ENCODE measurements at places on chromosomes 1 and 21.

DNA sequence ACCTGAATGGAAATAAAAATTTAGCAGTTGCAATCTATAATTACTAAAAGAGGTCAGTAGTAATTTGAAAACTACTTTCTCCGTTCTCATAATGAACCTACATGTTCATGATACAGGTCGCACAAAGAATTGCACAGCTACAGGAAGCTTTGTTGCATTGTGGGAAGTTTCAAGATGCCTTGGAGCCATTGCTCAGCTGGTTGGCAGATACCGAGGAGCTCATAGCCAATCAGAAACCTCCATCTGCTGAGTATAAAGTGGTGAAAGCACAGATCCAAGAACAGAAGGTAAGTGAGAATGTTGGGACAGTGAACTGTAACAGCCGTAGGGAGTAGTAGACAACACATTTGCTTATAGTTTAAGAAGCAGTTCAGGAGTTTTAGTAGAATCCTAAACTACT, 68.8 kb upstream of the BMP8A start:
- no peak for DNase-seq

GRCh38 chr1:187838335-187839293, 1009.9 kb downstream of the PLA2G4A start:
- no peak for DNase-seq

GRCh38 chr1:92123868-92124267, 43.7 kb downstream of the BTBD8 start:
- no peak for DNase-seq

DNA sequence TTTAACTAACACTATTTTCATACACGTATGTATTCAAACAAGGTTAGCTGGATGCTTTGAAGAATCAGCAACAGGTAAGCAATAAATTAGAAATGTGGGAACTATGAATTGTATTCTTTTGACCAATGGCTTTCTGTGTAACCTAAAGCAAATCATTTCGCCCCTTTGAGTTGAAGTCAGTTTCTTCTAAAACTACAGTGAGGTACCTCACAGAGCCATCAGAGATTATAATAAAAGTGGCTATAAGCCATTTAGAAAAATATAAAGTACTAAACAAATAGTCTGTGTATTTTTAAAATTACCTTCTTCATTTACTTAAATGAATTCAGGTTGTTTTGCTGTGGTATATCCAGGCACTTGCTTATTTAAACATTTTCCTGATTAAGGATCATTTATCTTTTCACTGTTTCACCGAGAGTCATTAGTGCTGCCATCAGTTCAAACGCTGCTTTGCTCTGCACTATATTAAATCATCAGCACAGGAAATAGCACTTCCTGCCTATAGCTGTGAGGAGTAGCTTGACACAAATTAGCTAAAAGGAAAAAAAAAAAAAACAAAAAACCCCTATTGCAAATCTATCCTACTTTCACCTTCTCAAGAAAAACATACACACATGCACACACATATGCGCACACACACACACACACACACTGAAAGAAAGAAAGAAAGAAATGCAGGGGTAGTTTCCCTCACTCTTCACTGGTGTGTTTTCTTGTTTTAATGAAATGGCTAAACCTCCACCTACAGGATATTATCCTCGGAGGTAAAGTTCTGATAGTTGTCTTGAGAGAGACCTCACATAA, 39.8 kb upstream of the C1orf105 start:
- no peak for DNase-seq

- DNase-seq, result peak; percentile 27
These were observed 956 bp downstream of the CPLANE2 start for GRCh38 chr1:16235944-16236510.

DNA sequence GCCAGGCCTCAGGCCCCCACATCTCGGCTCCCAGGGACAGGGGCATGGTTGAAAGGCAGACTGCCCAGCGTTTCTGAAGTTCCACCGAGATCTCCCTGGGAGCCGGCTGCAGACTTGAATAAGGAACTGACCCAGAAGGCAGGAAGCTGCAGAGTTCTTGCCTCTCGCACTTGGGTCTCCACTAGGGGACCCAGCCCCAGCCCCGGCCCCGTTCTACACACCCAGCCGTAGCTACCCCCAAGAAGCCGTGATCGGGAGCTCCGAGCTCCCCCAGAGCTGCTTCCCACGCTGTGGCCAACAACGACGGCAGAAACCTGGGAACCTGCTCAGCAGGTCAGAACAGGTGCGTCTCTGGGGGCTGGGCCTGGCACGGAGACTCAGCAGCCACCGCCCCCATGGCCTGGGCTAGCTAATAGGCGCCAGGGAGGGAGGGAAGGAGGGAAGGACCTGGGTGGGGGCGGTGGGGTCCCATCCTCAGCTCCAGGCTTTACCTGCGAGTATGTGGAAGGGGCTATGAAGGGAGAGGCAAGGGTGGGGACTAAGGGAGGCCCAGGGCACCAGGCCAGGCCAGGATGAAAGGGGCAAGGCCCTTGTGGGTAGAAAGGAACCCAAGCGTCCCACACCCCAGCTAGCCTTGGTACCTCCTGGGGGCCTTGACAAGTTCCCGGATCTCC, at the start of gene NECTIN4:
NECTIN4 (minus strand) TSS at position 308 of the 674 bp plus-strand sequence; CDS start at position 46, 262 bp downstream.
- DNase-seq, result no peak

- no peak for DNase-seq
These were observed 11.2 kb downstream of the NPHP4 start for GRCh38 chr1:5981009-5981380.

GRCh38 chr1:41807390-41807789, 111.3 kb downstream of the HIVEP3 start:
- no peak for DNase-seq

GRCh38 chr1:1628754-1629429, 3.1 kb upstream of the MMP23B start:
- DNase-seq, result peak; percentile 27
